Fibroblast of villous mesenchyme (primary cell): ENCODE measurements at places on chromosomes 5 and 9.

DNA sequence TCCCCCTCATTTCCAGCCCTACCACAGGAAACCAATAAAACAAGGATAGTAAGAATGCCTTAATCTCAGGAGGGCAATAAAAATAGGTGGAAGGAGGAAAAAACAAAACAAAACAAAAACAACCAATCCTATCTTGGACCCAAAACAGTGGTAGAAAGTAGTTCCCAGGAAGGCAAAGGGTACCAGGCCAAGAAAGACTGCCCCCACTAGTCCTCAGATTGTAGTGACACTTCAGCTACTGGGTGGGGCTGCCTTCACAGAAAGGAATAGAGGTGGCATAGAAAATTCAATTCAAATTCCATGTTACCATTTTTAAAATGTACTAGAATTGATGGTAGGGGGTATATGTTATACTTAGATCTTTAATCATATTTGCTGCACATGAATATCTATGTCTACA is 59.3 kb downstream of the DPYSL3 start:
- DNase-seq = no peak

DNA sequence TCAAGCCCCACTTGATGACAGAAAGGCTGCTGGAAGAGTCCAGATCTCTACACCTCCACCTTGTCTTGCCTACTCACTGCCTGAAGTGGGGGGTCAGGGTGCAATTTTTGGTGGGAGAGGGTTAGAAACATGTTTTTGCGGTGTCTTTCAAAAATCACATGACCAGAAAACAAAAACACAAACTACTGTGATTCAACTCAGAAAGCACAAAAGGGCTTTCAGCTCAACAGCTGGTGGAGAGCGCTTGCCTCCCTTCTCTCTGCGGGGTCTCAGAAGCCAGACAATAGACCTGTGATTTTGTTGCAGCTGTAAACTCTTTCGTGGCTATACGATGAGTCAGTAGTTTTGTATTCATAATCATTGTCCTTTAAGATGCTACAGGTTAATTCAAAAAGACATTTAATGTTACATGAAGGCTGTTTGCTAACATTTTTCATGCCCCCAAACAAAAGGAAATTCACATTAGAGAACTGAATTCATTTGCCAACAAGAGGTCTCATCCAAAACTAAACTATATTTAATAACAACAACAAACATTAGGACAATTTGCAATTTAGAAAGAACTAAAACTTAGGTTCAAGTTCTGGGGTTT is 172.6 kb upstream of the RAI14 start:
- no peak for DNase-seq

- DNase-seq = peak; percentile 98
These were observed 259.1 kb downstream of the SYK start for GRCh38 chr9:91060520-91061343.

- no peak for DNase-seq
These were observed 298.2 kb downstream of the EDIL3 start for GRCh38 chr5:84086511-84086910.

DNA sequence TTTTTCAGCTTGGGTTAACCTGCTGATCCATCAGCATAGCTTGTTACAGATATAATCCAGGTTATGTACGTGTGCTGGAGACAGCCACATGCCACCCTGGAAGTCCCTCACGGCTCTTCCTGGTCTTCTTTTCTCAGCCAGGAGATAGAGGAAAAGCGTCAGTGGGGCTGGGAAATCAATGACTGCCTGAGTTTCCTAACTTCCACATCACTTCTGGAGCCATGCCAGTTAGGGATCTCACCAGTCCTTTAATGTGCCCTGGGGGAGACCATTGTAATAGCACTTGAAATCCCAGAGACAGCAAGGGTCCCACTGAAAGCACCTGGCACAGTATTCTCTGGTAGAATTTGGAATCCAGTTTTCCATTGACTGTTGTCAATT is 29.2 kb downstream of the ANXA2R start:
- DNase-seq = no peak

- DNase-seq = no peak
These were observed 7.5 kb upstream of the PRLR start for GRCh38 chr5:35237580-35238376.

GRCh38 chr5:126961128-126961527 is 69.2 kb downstream of the MARCHF3 start:
- no peak for DNase-seq

DNA sequence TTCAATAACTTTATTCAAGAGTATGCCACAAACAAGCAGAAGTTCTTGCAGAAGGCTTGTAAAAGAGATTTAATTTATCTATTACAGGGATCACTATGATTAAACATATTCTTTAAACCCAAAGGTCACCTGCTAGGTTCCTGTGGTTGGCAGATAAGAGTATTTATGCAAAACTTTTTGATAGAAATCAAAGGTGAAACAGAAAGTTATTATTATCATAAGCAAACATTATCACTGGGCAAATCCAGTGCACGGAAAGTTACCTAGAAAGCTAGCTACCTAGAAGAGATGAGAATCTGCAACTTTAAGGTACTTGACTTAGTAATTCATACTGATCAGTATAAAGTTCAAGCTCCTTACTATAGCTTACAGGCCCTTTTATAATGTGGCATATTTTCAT is 3.2 kb downstream of the STARD4 start:
- no peak for DNase-seq

DNA sequence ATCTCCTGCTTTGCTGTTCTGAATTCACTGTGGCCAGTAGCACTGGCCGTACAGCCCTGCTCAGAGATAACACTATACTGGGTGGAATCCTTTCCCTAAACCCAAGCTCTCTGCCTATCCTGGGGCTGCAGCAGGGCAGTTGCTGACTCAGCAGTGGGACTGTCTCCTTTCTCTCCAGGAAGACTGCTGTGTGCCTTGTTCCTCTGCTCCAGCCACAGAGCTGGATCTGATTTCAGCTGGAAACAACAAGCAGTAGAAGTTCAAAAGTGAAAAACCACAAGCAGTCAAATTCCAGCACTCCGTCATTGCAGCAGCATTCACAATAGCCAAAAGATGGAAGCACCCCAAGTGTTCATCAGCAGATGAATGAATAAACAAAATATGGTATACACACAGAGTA is 105.0 kb downstream of the FBXL7 start:
- DNase-seq = no peak

- DNase-seq = no peak
These were observed 105.6 kb upstream of the DAPK1 start for GRCh38 chr9:87392086-87392485.

DNA sequence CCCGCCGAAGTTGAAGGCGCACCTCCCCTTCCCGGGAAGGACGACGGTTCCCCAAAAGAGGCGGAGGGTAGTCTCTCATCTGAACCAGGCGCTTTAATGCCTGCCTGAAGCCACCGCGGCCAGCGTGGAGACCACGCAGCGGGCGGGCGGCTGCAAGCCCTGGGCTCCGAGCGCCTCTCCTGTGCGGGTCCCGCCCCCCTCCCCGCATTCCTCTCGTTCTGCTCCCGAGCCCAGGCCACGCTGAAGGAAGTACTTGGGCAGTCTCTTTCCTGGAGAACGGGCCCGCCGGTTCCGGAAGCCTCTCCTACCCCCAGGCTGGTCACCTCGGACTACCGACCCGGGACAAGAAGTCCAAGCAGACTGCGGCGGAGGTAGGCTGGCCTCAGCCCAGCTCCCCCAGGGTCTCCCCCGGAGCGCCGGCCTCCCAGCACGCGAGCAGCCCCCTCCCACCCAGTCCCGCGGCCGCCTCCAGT is 571 bp downstream of the PPIC start:
- DNase-seq = peak; percentile 49

GRCh38 chr9:36119476-36119875 is 17.1 kb upstream of the GLIPR2 start:
- DNase-seq = no peak

DNA sequence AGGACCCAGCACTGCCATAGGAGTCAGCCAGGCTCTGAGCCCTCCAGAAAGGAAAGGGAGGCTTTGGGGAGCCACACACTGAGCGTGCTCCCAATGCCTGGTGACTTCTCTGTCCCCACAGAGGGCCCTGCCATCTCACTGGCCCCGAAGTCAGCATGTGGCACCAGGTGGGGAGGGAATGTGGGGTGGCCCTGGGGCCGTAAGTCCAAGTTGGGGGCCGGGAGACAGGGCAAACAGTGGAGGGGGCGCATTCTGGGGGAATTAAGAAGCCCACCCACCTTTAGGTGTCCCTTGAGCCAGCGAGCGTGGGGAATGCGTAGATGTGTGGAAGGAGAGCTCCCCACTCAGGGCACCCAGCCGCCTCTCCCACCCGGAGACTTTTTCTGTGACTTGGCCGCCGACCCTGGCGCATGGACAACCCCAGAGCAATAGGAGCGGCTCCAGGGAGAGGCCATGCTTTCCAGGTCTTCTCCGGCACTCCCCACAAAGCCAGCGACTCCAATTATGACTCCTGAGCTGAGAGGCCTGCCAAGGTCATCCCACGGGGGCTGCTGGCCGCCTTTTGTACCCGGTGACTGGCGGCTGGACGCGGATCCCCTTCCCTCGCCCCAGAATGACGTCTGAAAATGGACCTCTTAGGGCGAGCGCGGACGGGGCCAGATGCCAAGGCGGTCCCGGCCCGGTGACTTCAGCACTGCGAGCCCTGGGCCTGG is 9.8 kb downstream of the IRX1 start:
- no peak for DNase-seq

DNA sequence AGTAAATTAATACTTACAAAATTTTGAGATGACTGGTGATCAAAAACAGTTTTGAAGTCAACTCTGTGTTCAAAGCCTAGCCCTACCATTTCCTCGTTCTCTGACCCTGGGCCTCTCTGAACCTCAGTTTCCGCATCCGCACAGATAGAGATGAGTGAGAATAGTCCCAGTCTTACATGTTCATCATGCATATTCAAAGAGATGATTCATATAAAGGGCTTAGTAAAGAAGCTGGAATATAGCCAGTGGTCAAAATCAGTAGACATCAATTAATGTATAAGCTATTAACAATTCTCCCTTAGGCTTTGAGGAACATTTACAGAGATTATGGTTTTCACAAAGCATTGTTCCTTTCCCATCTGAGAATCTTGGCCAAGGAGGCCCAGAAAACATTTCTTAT is 250.6 kb downstream of the SPOCK1 start:
- DNase-seq = no peak

GRCh38 chr5:159582756-159583541 is 252.7 kb upstream of the IL12B start:
- no peak for DNase-seq

GRCh38 chr9:70590315-70590677 is 175.8 kb upstream of the KLF9 start:
- DNase-seq = peak; percentile 85

GRCh38 chr9:1460143-1460769 is 410.1 kb downstream of the DMRT2 start:
- no peak for DNase-seq

- DNase-seq = no peak
These were observed 28.8 kb upstream of the TLE4 start for GRCh38 chr9:79542735-79543620.

DNA sequence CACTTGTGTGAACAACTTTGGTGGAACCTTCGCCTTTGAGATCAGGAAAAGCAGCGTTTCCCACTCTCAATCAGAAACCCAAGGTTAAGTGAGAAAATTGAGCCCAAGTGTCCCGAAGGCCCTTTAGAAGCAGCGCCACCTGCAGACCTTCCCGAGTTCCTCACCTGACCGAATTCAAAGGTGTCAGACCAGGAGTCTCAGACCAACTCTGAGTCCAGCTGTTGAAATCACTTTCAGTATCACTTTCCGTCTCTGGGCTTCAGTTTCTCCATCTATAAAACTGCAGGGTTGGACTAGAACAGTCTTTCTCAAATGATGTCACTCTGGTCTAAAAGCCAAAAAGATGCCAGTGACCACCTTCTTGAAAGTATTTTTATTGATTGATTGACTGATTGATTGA is 31.7 kb upstream of the GRHPR start:
- DNase-seq = peak; percentile 15

DNA sequence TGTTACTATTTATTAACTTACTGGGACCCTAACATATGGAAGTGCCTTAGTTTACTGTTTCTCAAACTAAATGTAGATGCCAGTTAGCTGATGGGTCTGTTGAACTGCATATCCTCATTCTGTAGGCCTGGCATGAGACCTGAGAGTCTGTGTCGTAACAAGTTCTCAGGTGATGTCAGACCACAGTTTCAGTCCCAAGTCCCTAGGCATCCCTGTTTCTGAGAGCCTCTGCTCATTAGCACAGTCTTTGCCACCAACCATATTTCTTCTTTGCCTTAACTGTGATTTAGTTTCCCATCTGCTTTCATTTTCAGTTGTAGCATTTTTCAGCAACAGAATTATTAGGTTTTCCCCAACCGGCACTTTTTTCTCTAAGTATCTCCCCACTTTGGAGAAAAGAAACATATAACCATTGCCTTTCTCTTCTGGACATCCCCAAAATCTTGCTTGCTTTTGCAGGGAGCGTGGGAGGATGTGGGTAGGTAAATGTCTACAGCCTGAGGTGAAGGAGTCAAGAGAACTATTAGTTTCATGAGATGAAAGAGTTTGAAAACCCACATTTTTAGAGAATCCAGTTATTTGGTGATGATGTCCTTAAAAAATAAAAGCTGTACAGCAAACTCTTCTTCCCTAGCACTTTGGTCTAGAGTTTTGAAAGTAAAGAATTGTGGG is 74.6 kb downstream of the NUDT12 start:
- peak; percentile 20 for DNase-seq

DNA sequence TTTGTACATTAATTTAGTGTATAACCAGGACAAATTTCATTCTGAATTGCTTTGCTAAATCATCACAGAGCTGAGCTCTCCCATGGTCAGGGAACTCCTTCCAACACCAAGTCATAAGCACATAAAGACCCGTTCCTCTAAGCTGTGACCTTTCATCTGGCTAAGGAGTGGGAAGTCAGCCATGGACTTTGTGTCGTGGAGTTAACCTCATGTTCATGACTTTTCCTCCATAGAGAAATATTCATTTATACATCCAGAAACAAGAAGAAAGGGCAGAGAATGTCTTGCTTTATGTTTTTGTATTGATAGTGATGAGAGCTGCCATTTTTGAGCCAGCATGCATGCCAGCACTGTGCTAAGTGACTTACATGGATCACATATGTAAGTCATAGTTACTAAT is 97.5 kb downstream of the INIP start:
- no peak for DNase-seq

GRCh38 chr9:81563739-81564138 is 125.6 kb downstream of the TLE1 start:
- DNase-seq = no peak

- DNase-seq = no peak
These were observed 23.5 kb downstream of the SLC25A25 start for GRCh38 chr9:128091571-128091970.

DNA sequence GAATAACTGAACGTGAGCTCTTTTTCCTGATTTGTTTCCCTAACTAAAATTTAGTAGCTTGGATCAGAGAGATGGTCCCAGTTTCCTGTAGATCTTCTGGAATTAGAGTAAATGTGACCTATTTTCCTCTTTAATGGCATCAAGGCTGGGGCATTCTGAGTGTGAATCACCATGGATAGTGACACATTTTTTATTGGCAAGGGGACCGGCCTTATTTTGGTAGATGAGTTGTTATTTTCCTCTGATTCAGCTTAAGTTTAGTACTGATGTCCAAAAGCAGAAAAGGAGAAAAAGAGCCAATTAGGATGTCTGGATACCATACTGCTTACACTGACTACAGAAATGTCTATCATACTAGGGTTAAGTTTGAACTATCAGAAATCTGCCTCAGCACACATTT is 68.1 kb downstream of the RNF38 start:
- no peak for DNase-seq

- no peak for DNase-seq
These were observed 64.3 kb upstream of the PTCH1 start for GRCh38 chr9:95580812-95581761.

- no peak for DNase-seq
These were observed 359.0 kb downstream of the IRX1 start for GRCh38 chr5:3954633-3955032.

GRCh38 chr5:43043400-43043756 is 3.3 kb upstream of the ANXA2R start:
- DNase-seq = no peak
